ENCODE measurements at places on chromosomes 2 and 18.

DNA sequence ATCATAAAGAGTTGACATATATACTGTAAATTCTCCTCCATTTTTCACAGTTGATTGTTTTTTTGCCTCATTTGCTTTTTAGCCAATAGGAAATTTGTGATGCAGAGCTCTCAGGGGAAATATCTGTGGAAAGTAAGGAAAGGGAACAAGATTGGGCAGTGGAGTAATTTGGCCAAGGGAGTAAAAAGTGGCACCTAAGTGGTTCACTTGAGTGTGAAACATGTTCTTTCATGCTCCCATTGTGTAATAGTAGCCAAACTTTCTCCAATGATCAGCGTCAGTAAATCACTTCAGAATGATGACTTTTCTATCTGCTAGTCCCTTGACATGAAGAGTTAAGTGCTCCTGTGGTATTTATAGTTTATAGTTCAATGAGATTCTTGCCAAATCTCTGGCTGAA lies 141.9 kb upstream of the KCNJ3 start:
- DNase-seq, result no peak

- no peak for DNase-seq
Observed at GRCh38 chr2:207812726-207813080, 43.0 kb upstream of the FZD5 start.

DNA sequence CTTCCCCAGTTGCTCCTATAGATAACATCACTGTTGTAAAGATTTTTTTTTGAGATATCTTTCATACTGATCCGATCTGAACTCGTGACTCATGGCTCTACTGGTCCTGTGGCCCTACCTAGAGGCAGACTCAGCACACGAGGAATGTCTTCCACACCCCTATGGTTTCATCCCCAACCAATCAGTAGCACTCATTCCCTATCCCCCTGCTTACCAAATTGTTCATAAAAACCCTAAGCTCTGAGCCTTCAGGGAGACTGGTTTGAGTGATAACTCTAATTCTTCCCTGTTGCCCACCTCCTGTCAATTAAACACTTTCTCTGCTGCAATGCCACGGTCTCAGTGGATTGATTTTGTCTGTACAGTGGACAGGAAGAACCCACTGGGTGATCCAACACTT lies 4.2 kb upstream of the SAP130 start:
- DNase-seq, result no peak

DNA sequence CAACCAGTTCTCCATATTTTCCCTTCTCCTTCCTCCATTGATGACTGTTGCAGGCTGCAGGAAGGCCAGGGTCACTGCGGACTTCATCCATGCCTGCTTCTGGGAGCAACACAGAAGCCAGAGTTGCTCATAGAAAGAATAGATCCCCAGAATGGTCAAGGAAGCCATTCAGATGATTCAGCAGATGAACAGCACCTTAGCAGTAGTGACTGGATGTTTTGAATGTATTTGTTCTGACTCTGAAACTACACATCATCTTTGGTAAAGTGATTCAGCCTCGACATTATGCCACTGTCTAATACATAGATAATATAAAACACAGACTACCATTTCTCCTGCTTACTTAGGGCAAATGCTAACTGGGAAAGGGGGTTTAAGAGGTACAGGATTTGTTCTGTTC lies 411.6 kb downstream of the RND3 start:
- no peak for DNase-seq

Measured in NCI-H774 (cell line).